ENCODE measurements at places on chromosomes 1 and 21.

GRCh38 chr1:202124142-202124541 is 1.4 kb downstream of the GPR37L1 start:
- DNase-seq, result no peak

DNA sequence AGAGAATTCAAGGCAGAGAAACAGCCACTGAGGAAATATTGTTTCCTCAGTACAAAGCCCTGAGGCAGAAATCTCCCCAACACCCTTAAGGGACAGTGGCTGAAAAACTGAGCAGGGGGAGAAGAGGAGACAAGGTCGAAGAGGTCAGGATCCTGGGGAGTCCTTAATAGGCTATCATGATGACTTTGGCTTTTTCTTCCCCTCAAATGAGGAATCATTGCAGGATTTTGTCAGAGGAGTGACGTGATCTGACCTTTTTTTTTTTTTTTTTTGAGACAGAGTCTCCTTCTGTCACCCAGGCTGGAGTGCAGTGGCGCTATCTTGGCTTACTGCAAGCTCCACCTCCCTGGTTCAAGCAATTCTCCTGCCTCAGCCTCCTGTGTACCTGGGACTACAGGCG is 10.2 kb downstream of the MAP7D1 start:
- DNase-seq, result no peak

DNA sequence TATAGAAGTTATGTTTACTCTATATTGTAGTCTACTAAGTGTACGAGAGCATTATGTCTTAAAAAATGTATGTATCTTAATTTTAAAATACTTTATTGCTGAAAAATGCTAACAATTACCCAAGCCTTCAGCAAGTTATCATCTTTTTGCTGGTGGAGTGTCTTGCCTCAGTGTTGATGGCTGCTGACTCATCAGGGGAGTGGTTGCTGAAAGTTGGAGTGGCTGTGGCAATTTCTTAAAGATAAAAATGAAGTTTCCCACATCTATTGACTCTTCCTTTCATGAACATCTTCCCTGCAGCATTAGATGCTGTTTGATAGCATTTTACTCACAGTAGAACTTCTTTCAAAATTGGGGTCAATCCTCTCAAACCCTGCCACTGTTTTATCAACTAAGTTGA is 95.8 kb downstream of the CDC7 start:
- DNase-seq, result no peak

DNA sequence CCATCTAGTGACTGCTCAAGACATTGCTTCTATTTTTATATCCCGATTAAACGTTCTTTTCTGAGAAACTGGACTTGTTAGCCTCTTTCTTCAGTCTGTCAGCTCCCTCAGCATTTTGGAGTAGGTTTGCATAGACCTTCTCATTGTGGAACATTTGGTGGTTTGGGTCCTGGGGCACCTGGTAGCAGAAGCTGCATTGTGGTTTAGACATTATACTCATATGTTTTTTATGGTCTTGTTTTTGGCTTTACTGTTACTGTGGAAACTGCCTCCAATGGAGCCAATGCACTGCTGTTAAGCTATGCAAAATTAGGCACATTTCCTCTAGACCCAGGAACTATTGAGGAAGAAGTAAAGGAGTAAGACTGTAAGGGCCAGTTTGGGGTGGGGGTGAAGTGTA is 36.7 kb upstream of the LRRC8B start:
- DNase-seq, result no peak

DNA sequence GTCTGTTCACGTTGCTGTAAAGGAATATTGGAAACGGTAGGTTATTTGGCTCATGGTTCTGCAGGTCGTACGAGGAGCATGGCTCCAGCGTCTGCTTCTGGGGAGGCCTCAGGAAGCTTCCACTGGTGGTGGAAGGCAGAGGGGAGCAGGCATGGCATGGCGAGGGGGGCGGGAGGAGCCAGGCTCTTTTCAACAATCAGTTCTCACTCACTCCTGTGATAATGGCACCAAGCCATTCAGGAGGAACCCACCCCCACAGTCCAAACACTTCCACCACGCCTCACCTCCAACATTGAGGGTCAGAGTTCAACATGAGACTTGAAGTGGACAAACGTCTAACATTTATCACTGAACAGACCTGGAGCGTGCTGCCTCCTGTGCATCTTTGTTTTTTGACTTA is 141.2 kb downstream of the PGBD5 start:
- DNase-seq, result no peak

- peak; percentile 11 for DNase-seq
Measured at GRCh38 chr1:5658340-5659316, 333.6 kb downstream of the NPHP4 start.

- DNase-seq, result no peak
Measured at GRCh38 chr1:231643071-231643934, 16.7 kb downstream of the DISC1 start.

DNA sequence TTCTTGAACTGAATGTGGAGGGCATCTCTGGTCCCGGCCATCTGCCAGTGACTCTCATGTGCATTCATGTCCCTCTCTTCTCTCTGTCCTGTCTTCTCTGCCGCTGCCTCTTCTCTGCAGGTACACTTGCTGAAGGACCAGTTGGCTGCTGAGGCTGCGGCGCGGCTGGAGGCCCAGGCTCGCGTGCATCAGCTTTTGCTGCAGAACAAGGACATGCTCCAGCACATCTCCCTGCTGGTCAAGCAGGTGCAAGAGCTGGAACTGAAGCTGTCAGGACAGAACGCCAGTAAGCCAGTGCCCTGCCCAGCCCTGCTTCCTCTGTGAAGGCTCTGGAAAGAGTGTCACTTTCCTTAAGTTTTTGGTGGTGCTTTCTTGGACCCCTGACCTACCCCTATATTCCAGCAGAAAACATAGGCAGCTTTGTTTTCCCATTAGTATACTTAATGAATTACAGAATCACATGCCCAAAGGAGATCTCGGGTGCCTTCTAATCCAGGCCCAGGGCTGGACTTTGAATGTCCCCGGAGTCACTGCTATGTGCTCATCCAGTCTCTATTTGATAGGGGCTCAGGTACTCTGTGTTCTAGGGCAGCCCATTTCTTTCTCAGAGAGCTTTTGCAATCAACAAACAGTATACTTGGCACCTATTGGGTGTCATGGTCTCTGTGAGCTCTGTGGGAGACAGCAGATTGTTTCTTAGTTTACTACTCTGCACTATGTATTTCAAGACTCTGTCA is 11.2 kb downstream of the SPATA46 start:
- no peak for DNase-seq

DNA sequence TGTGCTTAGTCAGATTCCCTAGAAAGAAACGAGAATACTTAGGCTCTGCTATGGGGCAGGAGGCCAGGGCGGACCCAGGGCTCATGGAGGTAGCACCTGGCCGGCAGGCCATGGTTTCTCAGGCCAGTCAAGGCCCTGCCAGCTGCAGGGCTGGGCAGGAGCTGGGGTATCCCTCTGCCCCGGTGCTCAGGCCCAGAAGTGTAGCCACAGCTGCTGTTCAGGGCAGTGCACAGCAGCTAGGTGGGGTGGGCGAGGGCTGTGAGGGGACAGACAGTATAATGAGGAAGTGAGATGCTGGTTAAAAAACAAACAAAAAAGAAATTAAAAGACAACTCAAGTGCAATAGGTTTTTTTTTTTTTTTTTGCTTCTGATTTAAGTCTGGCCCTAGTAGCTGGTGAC is 34.0 kb upstream of the EDN2 start:
- no peak for DNase-seq

DNA sequence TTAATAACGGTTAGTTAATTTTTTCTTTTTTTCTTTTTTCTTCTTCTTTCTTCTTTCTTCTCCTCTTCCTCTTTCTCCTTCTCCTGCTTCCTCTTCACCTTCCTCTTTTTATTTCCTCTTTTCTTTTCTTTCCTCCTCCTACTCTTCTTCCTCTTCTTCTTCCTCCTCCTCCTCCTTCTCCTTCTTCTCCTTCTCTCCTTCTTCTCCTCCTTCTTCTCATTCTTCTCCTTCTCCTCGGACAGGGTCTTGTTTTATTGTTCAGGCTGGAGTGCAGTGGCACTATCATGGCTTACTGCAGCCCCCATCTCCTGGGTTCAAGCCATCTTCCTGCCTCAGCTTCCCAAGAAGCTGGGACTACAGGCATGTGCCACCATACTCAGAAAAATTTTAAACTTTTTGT is 13.4 kb upstream of the ACBD3 start:
- no peak for DNase-seq

DNA sequence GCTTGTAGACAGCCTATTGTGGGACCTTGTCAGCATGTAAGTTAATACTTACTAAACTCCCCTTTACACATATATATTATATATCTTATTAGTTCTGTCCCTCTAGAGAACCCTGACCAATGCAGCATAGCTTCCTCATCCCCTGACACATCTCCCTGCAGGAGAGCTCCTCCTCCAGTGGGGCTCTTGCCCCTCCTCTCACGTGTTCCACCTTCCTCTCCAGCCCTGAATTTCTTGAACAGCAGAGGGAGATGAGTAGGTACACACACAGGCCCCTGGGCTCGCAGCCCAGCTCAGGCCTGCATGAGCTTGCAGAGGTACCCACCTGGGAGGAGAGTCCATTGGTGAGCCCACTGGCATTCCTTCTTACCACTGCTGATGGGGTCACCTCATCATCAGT is 27.3 kb upstream of the GOLT1A start:
- no peak for DNase-seq

GRCh38 chr1:234938135-234938534 is 190.5 kb downstream of the TOMM20 start:
- DNase-seq, result no peak

DNA sequence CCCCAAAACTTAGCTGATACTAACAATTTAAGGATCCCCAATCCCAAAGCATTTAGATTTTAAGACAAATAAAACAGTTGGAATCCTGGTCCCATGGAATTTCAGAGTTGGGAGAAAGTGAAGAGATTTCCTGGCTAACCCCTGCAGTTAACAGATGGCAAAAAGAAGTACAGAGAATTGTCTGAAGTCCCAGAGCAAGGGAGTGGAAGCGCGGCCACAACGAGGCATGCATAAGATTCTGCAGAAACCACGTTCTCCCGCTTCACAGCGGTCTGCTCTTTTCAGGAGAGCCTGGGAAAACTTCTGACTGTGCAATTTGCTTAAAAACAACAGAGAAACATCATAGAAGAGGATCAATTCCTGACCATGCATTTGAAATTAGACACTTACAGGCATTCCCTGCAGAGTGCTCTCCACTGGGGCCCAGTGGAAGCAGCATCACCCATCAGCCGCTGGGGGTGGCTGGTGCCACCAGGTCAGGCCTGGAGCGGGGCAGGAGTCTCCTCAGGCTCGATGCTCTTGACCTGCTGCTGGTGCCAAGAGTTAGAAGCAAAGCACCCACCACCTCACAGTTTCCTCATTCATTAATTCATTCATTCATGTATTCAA is 226.7 kb upstream of the POU3F1 start:
- no peak for DNase-seq

DNA sequence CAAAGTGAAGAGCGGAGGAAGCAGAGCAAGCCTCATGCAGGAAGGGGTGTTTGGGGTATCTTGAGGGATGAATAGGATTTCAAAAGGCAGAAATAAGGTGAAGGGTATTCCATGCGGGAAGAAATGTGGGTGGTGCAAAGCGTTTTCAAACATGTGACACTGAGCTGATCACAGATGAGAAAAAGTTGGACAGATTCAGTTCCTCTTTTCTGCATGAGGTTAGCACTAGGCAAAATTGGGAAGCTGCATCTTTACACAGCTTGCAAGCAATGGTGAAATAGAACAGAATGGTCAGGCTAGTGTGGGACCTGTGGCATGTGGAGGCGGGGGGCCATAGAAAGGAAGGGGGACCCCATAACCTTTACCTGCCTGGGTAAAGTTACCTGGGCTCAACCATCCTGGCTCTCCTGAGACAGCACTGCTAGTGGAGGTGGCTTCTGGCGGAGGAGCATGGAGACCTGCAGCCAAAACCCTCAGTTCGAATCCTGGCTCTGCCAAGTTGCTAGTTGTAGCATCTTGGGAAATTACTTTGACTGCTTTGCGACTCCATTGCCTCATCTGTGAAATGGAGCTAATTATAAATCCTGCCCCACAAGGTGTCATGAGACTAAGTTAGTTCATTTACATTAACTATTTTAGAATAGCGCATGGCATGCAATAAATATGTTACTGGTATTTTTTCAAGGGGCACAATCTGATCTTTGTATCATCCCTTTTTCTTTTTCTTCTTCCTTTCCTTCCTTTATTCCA is 16.4 kb downstream of the KCNA10 start:
- DNase-seq, result no peak

- no peak for DNase-seq
Measured at GRCh38 chr1:234927312-234927970, 201.2 kb downstream of the TOMM20 start.

- no peak for DNase-seq
Measured at GRCh38 chr1:2187619-2188018, 7.0 kb downstream of the FAAP20 start.

- DNase-seq, result no peak
Measured at GRCh38 chr1:236023926-236024565, 40.8 kb downstream of the NID1 start.

DNA sequence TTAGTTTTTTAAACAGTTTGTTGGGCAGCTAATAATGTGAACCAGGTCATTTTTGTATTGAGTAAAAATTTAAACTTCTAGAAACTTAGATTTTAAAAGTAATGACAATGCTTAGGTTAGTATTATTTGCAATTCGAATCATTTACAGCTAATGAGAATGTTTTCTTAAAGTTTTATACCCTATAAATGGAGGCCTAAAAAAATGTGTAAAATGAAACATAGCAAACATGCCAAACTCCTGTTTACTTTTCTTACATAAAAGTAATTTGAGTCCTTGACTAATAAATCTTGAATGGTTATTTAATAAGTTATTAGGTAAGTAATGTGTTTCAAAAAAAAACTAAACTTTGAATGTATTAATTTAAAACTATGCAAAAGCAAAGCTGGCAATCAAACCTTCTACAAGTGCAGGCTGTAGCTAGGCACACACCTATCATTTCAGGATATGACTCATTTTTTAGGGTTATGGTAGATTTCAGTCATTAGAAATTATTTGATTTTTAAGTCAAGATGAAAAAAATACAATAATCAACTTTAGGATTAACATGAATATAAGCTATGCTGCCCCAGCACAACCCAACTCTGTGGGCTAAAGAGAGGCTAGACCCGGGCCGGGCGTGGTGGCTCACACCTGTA is 41.5 kb downstream of the CLSTN1 start:
- no peak for DNase-seq

DNA sequence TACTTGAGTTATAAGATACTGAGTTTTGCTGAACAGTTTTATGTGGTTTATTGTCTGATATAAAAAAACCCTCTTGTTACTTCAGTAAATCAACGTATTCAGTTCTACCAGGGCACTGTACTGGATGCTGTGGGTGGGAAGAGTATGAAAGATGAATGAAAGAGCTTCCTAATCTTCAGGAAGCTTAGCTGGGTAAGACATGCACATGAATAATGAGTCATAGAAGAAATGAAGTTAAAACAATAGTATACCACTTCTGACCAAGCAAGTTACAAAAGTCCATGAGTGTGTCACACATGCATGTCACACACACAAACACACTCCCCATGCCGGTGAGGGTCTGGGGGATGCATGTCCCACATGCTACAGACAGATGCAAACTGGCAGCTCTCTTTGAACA is 105.9 kb downstream of the SIPA1L2 start:
- no peak for DNase-seq

GRCh38 chr1:228214921-228215662 is 7.2 kb downstream of the OBSCN start:
- no peak for DNase-seq

- no peak for DNase-seq
Measured at GRCh38 chr1:238465449-238465848, 574.7 kb upstream of the ZP4 start.

GRCh38 chr1:189939967-189940366 is 537.7 kb downstream of the BRINP3 start:
- no peak for DNase-seq
